ENCODE measurements at places on chromosomes 16 and 17. TPM values are rescaled to one million over a fixed set of nuclear protein-coding genes. Genes with fewer than 3 reads are reported as not detected.

SMIM22 gene
- total RNA-seq: not detected

KRT20 gene
- not detected for total RNA-seq

SLC22A31 gene
- total RNA-seq: 1.1 TPM

NOTUM gene
- not detected for total RNA-seq

SLC52A1 gene
- not detected for total RNA-seq

SCGB1C2 gene
- not detected for total RNA-seq

ERAL1 gene
- 48.6 TPM for total RNA-seq

GPR179 gene
- not detected for total RNA-seq

SLC6A2 gene
- total RNA-seq: not detected

SP6 gene
- total RNA-seq: not detected

SMG6 gene
- total RNA-seq: 49.5 TPM

TAF1C gene
- 9.6 TPM for total RNA-seq

ZNF18 gene
- 8.5 TPM for total RNA-seq

All from pericardium fibroblast (primary cell).